ENCODE measurements at places on chromosomes 1 and 21.

DNA sequence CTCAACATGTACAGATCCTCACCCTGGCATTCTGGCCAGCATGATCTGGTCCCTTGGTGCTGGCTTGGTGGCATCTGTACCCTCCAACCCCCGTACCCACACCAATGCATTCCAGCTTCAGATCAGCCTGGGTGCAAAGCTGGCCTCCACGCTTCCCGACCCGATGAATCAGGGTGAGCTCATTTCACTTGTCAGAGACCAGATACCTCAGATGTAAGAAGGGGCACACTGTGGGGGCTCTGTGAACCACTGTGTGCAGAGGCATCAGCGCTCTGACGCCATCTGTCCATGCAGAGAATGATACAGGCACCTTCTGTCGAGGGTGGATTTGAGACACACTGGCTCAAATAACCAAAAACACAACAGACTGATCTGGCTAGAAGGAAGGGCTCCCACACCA, 76.6 kb downstream of the DMRTB1 start:
- no peak for DNase-seq

DNA sequence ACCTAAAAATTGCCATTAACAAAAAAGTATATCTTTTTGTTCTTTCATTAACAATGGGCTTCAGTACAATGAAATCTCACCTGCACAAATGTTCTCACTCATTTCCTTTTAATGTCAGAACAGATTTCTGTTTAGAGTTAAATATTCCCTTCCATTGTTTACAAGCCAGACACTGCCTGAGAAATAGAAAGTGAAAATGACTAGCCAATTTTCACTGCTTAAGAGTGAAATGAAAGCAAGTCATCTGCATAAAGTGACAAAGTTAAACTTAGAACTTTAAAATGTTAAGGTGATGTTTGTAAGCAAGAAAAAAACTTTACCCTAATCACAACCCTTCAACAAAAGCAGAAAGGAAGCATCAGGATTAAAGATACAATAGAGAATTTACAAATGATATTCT, 27.5 kb downstream of the COA6 start:
- DNase-seq: no peak

- no peak for DNase-seq
These were observed 386.7 kb upstream of the ESRRG start for GRCh38 chr1:217109928-217110327.

DNA sequence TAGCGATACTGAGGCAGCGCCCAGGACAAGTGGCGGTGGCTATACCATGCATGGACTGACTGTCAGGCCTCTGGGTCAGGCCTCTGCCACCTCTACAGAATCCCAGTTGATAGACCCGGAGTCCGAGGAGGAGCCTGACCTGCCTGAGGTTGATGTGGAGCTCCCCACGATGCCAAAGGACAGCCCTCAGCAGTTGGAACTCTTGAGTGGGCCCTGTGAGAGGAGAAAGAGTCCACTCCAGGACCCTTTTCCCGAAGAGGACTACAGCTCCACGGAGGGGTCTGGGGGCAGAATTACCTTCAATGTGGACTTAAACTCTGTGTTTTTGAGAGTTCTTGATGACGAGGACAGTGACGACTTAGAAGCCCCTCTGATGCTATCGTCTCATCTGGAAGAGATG, 3.2 kb upstream of the IL10RB start:
- no peak for DNase-seq

DNA sequence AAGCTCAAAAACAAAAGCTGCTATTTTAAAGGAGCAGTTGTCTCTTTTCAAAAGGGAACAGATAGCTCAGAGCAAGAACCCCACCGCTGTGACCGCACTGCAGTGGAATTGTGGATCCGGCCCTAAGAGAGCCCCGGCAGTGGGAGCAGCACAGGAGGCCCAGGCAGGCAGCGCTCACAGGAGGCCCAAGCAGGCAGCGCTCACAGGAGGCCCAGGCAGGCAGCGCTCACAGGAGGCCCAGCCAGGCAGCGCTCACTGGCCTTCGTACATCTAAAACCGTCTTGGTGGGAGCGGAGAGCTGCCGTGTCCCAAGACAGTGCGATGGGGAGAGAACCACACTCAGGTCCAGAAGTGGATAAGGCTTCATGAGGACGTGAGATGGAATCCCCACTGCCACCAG, 4.0 kb downstream of the TFF3 start:
- no peak for DNase-seq

DNA sequence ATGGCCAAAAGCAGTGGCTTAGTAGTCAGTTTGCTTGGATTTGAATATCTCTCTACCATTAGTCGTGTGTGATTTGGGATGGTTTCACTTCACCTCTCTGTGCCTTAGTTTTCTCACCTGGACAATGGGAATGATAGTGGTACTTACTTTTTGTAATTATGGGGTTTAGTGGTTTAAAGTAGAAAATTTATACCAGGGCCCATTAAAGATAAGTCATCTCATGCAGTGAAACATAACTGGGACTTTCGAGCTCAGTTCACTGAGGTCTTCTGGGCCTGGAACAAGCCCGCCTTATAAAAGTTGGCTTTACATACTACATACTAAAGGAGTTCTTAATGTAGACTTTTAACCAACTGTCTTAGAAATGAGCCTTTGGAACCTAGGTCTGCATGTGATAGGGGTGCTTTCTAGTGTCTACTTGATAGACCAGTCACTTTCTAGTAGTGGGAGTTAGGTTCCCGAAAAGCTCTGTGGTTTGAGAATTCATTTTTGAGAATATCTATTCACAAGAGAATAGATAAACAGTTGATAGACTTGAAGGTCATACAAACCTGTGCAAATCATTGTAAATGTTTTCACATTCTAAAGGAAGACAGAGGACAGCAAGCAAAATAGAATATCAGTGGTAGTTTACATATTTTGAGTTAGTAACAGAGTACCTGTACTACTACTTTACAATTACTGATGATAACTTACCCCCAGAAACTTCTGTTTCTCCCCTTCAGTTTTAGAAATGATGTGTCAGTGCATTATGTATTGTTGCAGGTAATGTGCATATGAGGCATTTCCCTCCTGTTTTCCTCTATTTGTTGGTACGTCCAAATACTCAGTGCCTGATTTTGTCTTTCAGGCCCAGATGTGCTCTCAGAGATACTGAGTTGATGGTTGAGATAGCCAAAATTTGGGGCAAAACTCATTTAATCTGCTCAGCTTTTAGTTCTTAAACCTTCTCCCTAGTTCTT, 48.0 kb downstream of the DYRK1A start:
- DNase-seq: no peak

DNA sequence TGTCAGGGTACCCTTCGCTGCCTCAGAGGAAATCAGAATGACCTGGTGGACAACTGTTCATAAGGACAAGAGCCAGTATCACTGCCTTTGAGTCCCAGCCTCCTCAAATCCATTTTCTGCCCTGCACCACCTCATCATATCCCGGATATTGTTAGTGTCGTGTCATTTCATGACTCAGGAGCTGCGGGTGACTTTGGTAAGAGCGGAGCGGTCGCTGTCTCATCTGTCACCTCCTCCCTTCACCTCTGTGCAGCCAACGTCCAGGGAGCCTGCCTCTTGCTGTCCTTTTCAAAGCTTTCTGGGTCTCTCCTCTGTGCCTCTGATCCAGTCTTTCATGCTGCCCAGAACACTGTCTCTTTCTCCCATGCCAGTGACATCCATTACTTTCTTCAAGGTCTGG, 7.0 kb upstream of the C1orf198 start:
- no peak for DNase-seq

All from GM12891 (cell line).